ENCODE measurements at places on chromosomes 13 and 19.

- no peak for DNase-seq
These were observed 58.8 kb upstream of the ABCC4 start for GRCh38 chr13:95360052-95360451.

- peak; percentile 81 for DNase-seq
These were observed 7.9 kb upstream of the CDC16 start for GRCh38 chr13:114226699-114227323.

DNA sequence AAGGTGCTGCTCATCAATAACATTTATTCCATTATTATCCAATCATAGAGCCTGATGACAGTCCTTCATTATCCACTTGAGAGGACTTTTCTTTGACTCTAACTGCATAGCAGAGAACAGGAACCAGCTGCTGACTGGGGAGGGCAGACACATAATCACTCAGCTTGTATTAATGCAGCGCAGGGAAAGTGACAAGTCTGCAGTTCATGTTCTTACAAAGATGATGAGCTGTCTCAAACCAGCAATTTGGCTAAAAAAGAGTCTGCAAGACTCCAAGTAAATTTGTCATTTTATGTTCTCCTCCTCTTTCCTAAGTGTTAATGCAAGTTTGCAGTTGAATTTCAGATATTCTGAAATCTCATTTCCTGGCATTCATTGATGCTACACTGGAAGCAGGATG lies 40.0 kb upstream of the CBY2 start:
- no peak for DNase-seq

- no peak for DNase-seq
These were observed 697.8 kb downstream of the DACH1 start for GRCh38 chr13:71169180-71169579.

- no peak for DNase-seq
These were observed 1.4 kb downstream of the EVI5L start for GRCh38 chr19:7831452-7831851.

DNA sequence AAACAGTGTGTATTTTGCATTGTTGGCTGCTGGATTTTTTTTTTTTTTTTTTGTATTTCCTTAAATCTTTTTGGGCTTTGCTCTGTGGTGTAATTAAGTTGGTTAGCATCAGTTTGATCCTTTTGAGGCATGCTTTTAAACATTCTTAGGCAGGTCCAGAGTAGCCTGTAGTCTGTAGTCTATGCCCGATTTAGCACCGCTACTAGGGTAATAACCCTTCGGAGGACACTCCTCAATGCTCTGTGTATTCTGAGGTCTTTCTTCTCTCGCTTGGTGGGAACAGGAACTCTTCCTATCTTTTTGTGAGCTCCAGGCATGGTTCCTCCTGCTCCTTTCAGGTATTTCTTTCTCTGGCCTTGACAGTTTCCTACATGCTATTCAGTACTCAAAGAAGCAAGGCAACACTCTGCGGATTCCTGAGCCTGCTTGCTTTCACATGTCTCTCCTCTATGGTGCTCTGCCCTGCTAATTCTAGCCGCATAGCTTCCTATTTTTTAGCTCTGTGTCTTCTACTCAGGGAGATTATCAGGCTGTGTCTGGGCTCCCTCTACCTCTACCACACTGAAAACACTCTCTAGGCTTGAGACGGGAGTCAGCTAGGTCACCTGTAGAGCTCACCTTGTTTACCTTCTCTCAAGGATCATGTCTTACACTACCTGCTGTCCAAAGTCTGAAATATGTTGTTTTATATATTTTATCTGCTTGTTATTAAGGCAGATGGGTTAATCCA lies 195.1 kb downstream of the NDFIP2 start:
- no peak for DNase-seq

- DNase-seq, result peak; percentile 47
These were observed 28.5 kb downstream of the ZNF266 start for GRCh38 chr19:9406798-9407352.

DNA sequence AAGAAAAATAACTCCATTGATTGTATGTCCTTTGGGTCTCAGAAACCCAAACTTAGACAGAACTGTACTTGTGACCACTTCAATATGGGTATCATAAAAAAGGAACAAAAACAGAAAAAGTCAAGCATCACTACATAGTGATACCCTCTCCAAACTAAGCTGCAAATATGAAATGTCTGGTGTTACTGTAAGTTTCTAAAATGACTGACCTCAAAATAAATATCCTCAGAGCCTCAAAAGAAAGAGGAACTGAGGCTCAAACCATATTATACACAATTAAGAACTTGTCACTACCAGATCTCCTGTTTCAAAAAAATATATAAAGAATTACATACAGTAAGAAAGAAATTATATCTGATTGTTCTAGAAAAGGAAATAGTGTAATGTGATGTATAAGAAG lies 787.9 kb upstream of the KLHL1 start:
- no peak for DNase-seq

DNA sequence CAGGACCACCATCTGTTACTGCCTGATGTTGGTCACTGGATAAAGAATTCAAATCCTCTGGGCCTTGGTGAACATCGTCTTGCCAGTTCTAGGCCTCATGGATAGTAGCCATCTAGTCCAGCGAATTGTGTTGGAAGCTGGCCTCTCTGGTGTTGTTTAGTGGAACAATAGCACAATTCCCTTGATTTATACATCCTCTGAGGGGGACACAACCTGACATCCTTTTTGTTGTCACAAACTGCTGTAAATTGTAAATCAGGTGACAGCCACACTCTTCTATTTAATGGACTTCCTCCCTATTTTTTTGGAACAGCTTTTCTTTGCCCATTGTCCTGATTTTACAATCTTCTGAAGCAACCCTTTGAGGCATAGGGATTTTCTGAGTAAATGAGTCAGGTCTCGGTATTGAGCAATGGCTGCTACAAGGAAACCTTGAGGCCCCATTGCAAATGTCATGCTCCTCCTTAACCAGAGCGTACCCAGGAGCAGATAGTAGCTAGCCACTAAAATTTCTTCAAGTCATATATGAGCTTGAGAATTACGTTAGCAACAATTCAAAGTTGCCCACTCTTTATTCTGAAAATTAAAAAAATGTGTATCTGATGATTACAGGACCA lies 263.3 kb downstream of the COG6 start:
- DNase-seq, result no peak

DNA sequence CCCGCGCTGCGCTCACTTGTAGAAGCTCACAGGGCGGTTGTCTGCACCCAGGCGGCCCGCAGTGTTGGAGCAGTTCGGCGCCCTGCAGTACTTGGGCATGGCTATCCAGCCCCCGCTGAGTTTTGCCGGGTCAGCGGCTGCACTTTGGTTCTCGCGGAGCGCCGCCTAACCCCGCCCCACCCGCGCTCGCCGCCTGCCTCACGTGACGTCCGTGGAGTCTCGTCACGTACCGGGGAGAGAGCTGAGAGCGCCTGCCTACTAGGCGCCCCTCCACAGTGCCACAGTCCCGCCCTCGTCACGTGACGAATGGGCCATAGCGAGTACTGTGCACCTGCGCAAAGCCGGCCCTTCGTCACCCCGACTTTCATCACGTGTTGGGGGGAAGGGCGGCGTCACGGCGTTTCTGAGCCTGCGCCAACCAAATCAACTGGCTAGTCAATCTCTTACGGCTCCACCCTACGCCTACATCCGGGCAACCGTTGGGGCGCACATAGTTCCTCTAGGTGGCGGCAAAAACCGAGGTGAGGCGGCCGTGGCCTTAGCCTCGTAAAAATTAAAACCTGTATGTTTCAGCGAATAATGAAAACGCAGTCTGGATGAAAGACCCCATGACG lies at the start of gene THAP8:
THAP8 (minus strand) TSS at position 167 of the 614 bp plus-strand sequence; CDS start at position 99, 68 bp downstream.
- DNase-seq, result peak; percentile 100

DNA sequence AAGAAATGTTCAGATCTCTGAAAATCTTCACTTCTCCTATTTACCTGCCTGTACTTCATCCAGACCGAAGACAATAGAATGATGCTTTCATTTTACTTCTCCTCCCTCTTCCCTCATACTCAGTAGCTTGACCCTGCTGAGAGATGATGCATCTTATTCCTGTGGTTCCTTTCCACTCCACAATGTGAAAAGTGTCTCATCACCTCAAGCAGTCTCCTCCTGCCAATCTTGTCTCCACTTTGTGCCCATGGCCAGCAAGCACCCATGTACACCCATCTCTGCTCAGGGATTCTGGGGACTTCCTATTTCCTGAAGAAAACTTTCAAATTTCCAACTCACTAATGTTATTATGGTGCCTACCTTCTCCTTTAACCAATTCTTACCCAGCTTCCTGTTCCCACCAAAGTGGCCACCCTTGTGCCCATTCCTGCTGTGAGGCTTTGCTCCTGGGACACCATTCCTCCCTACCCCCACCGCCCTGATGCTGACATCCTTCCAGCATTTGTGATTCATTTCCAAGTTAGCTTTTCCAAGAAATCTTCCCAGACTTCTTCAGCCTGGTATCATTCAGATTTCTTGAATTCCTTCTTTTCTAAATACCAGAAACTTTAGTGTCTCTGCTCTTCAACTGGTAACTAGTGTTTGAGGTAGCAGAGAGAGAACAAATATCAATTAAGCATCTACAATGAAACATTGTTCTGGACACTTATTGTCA lies 212.5 kb downstream of the POSTN start:
- DNase-seq, result no peak

DNA sequence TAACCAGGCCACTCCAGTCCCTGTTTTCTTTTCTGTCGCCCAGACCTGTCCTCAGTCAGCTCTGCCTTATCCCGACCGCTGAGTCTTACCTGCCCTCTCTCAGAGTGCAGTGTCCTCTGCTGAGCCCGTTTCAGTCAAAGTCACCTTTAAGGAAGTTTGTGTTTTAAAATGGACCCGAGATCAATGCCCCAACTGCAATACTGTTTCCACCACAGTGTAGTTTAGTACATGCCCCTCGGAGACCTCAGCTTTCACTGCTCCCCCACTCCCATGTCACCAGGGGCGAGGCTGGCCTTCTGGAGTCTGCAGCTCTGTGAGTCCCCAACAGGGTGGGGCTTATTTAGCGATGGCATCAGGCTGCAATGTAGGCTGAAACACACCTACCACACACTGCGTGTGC lies 248.4 kb upstream of the TSHZ3 start:
- DNase-seq, result no peak

- DNase-seq, result no peak
These were observed 88.7 kb upstream of the USP29 start for GRCh38 chr19:57031106-57031505.

DNA sequence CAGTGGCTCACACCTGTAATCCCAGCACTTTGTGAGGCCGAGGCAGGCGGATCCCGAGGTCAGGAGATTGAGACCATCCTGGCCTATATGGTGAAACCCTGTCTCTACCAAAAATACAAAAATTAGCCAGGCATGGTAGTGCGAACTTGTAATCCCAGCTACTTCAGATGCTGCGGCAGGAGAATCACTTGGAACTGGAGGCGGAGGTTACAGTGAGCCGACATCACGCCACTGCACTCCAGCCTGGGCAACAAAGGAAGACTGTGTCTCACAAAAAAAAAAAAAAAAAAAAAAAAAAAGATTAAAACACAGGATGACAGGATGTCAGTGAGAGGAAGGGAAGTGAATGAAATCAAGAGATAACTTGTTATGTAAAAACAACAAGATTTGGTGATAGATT lies 1158.5 kb downstream of the PCDH9 start:
- no peak for DNase-seq

DNA sequence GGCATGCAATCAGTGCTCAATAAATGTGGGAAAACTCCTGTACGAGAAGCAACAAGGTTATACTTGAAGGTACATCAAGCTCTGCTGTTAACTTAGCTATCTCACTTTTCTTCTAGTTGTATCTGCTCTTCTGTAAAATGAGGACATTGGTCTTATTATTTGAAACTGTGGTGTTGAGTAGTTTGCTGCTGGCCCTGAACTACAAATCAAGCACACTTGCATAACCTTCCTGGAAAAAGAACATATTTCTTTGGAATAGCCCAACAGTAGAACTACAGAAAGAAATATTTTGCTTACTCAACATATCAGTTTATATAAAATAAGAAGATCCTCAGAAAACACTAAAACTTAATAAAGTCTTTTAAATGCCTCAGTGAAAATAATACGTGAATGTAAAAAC lies 203.0 kb downstream of the KCTD12 start:
- no peak for DNase-seq

GRCh38 chr13:73767191-73767741 lies 366.9 kb downstream of the KLF12 start:
- no peak for DNase-seq

GRCh38 chr13:111946214-111946613 lies 120.7 kb upstream of the SOX1 start:
- no peak for DNase-seq

DNA sequence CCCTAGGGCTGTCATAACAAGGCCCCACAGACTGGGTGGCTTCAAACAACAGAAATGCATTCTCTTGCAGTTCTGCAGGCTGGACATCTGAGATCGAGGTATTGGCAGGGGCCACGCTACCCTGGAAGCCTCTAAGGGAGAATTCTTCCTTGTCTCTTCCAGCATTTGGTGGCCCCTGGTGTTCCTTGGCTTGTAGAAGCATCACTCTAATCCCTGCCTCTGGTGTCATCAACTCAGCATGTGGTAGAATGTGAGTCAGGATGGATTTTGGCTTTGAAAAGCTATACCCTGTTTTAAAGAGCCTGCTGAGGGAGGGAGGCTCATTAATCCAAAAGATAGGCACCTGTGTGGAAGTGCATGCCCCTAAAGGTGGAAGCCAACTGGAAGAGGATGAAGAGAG lies 7.9 kb upstream of the GGACT start:
- no peak for DNase-seq

- DNase-seq, result no peak
These were observed 5.1 kb upstream of the TGFBR3L start for GRCh38 chr19:7909471-7910067.

- no peak for DNase-seq
These were observed at the start of gene FBXO17 for GRCh38 chr19:38975214-38975860. Gene FBXO17, minus strand, starts transcription at chr19:38975742. Its CDS starts 25,423 bp downstream, at chr19:38950319.

- no peak for DNase-seq
These were observed 533.6 kb downstream of the MYO16 start for GRCh38 chr13:109163037-109163379.

GRCh38 chr19:38850436-38850975 lies 720 bp upstream of the HNRNPL start:
- no peak for DNase-seq

DNA sequence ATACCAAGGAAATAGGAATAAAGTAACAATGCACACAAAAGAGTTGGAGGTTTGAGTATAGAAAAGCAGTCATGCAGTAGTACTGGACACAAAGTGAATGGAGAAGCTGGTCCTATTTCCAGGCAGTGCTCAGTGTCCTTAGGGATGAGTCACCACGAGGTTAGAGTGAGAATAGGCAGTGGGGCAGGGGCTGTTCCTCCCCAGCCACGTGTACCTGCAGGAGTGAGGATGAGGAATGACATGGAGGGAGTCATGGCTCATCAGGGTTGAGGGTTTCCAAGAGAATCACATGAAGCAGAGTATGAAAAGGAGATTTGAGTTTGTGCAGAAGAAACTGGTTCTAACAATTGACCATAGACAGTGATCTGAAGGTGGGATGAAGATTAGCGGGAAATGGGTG lies 74.8 kb upstream of the ZNF835 start:
- no peak for DNase-seq

DNA sequence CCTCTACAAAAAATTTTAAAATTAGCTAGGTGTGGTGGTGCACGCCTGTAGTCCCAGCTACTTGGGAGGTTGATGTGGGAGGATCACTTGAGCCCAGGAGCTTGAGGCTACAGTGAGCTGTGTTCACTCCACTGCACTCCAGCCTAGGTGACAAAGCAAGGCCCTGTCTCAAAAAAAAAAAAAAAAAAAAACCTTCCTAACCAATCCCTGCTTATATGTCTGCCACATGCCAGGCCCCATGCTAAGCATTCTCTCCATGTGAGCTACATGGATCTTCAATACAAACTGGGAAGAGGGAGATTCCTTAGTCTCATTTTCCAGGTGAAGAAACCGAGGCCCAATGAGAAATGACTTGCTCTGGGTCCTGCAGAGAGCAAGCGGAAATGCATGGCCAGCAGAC lies 2.3 kb upstream of the OVOL3 start:
- no peak for DNase-seq

GRCh38 chr19:48656840-48657474 lies 11.0 kb upstream of the CA11 start:
- no peak for DNase-seq
